ENCODE measurements at places on chromosomes 12 and 14.

DNA sequence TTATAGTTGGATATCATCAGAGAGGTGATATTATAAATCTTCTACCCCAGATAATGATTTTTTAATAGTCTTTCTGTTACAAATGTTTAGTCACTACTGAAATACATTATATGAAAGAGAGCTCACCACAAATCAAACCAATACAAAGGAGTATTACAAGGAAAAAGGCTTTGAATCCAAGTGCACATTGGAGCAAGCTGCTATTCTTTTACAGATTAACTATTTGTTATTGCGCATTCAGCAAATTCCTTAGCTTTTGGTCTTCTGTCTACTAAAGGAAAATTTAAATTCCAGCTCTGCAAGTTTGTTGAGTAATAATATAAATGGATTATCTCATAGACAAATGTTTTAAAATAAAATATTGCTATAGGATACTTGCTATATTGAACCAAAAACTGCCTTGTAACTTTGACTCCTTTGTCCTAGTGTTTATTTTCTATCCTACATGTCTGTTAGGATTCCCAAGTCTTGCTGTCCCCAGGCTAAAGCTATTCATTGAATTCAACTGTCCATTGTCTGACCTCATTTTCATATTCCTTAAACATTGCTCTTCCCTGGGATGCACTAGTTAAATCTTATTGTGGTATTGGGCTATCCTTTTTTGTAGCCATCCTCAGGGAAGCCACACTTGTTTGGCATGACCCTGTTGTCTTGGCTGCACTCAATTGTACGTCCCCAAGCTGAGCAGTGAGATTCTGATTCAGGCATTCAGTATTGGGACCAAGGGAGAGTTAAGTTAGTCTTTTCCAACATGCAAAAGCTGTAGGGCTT, 41.5 kb downstream of the PDE3A start:
- no peaks in the 10 kb centered on the region for H3K4me1 ChIP-seq
- no peaks in the 10 kb centered on the region for H3K36me3 ChIP-seq
- H3K27me3 ChIP-seq: no peaks in the 10 kb centered on the region
- DNase-seq: no peak
- H3K4me3 ChIP-seq: no peak overlapping the region
- H3K27ac ChIP-seq: no peak overlapping the region

- H3K27ac ChIP-seq: no peak overlapping the region
- H3K4me1 ChIP-seq: peaks cover 7% of the 10 kb centered on the region
- H3K4me3 ChIP-seq: no peak overlapping the region
- H3K27me3 ChIP-seq: no peaks in the 10 kb centered on the region
These were observed 32.6 kb downstream of the PELI2 start for GRCh38 chr14:56150645-56151345.

DNA sequence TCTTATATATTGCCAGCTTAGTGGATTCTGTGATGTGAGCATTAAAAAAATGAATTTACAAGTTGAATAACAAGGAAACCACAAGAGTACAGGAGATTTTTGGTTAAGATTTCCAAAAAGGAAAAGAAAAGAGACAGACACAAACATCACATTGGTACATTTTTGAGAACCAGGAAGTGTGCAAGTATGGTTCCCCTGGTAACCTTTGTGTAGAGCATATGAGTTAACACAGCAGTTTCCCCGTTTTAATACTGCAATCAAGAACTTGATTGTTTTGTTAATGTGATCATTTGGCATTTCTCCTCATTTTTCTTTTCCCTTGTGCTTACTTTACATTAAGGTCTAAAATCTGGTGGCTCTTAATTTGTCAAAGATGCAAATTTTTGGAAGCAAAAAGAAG, 490.4 kb upstream of the ATP2B1 start:
- H3K27ac ChIP-seq: no peak overlapping the region
- no peaks in the 10 kb centered on the region for H3K36me3 ChIP-seq
- no peaks in the 10 kb centered on the region for H3K4me1 ChIP-seq
- DNase-seq: no peak
- H3K27me3 ChIP-seq: no peaks in the 10 kb centered on the region

DNA sequence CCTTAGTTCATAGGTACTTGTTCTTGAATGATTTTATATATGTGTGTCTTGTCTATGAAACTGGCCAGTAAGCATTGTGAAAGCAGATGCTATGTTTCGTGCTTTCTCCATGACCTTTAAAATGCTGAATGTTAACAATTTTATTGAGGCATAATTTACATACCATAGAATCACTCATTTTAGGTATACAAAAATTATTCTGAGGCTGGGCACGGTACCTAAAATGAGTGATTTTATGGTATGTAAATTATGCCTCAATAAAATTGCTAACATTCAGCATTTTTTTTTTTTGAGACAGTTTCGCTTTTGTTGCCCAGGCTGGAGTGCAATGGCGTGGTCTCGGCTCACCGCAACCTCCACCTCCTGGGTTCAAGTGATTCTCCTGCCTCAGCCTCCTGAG, 6.8 kb downstream of the ESYT1 start:
- H3K4me1 ChIP-seq: peaks cover 6% of the 10 kb centered on the region
- H3K27ac ChIP-seq: no peak overlapping the region
- H3K4me3 ChIP-seq: no peak overlapping the region
- H3K27me3 ChIP-seq: no peaks in the 10 kb centered on the region
- H3K36me3 ChIP-seq: peaks cover 42% of the 10 kb centered on the region
- DNase-seq: no peak

DNA sequence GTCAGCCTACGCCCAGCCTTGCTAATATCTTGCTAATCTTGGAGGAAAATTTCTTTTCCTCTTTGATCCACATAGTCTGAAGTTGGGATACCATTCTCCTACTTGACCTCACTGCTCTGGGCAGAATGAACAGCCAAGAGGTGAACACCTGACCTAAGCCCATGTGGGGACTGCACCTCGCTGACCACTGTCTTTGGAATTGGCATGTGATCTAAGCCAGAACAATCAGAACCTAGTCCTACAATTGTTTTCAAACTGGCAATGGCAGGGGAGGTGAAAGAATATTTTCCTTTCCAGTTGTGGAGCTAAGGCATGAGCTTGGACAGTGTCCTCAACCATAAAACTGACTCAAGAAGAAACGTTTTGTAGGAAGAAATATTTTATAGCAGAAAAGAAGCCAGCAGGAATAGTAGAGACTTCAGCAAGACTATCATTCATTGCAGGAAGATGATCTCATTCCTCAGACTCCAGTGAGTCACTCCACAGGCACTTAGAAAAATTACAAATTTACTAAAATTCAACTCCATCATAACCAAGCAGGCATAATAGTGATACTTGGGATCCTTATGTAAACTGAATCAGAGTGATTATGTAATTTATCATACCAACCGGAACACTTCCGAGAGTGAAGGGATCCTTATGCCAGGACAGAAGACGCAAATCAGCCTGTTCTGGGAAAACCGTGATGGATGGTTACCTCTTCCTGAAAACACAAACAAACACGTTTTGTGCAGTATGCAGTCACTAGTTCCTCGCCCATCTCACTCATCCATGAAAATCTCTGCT, 14.7 kb downstream of the PTPRO start:
- no peak overlapping the region for H3K27ac ChIP-seq
- H3K4me3 ChIP-seq: no peak overlapping the region

GRCh38 chr12:115072712-115073111, 388.7 kb upstream of the TBX3 start:
- no peak overlapping the region for H3K4me3 ChIP-seq
- no peaks in the 10 kb centered on the region for H3K36me3 ChIP-seq
- H3K27ac ChIP-seq: no peak overlapping the region
- H3K27me3 ChIP-seq: no peaks in the 10 kb centered on the region

GRCh38 chr12:112792301-112792700, 753 bp downstream of the RPH3A start:
- no peak overlapping the region for H3K4me3 ChIP-seq
- DNase-seq: no peak
- H3K4me1 ChIP-seq: no peaks in the 10 kb centered on the region
- H3K27ac ChIP-seq: no peak overlapping the region
- no peaks in the 10 kb centered on the region for H3K36me3 ChIP-seq

DNA sequence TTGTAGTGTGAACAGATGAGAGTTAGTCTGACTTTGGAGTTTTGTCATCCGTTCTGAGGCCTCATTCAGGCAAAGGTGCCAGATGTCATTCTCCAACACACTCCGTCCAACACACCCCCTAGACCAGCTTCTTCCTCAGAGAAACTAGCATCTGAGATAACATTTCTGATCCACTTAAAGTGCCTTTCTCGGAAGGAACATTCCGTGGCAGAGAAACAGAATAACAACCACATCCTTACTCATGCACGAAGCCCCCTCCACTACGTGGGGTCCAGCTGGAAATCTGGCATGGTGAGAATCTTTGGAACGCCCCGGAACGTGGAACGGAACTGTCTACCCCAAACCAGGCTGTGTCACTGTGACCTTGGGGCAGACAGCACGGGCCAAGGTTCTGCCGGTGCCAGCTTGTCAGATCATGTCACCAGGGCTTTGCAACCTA, 17.0 kb upstream of the BCL7A start:
- H3K4me3 ChIP-seq: no peak overlapping the region
- no peaks in the 10 kb centered on the region for H3K36me3 ChIP-seq
- H3K4me1 ChIP-seq: no peaks in the 10 kb centered on the region
- no peak overlapping the region for H3K27ac ChIP-seq

- no peaks in the 10 kb centered on the region for H3K27me3 ChIP-seq
- H3K27ac ChIP-seq: no peak overlapping the region
- H3K4me1 ChIP-seq: no peaks in the 10 kb centered on the region
- DNase-seq: no peak
- no peak overlapping the region for H3K4me3 ChIP-seq
These were observed 475.4 kb downstream of the NPAS3 start for GRCh38 chr14:33414041-33414440.

DNA sequence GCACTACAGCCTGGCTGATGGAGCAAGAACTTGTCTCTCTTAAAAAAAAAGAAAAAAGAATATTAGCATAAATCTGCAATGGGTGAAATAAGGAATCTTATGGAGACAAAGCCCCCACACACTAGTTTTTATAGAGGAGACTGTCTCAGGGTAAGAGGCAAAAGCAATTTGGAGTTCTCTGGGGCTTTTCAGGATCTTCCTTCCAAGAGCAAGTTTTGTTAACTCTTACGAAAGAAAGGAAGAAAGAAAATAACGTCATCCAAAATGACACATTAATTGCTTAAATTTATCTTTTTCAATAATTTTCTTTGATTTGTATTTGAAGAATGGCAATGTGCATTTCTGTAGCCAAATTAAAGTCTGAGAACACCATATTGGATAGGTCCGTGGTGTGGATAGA, 3.8 kb downstream of the PDE6H start:
- no peak for DNase-seq
- H3K36me3 ChIP-seq: no peaks in the 10 kb centered on the region
- H3K4me3 ChIP-seq: no peak overlapping the region
- no peak overlapping the region for H3K27ac ChIP-seq
- H3K27me3 ChIP-seq: no peaks in the 10 kb centered on the region

GRCh38 chr14:70780396-70781075, 28.8 kb downstream of the MAP3K9 start:
- peak; percentile 78 for DNase-seq
- peak overlapping the region; percentile 17 for H3K27ac ChIP-seq
- peaks cover 18% of the 10 kb centered on the region for H3K4me1 ChIP-seq
- no peak overlapping the region for H3K4me3 ChIP-seq
- no peaks in the 10 kb centered on the region for H3K36me3 ChIP-seq
- H3K27me3 ChIP-seq: no peaks in the 10 kb centered on the region

GRCh38 chr12:78470354-78471195, 394.0 kb upstream of the SYT1 start:
- no peak overlapping the region for H3K27ac ChIP-seq
- H3K4me1 ChIP-seq: no peaks in the 10 kb centered on the region
- H3K27me3 ChIP-seq: no peaks in the 10 kb centered on the region
- DNase-seq: peak; percentile 40
- H3K36me3 ChIP-seq: no peaks in the 10 kb centered on the region

DNA sequence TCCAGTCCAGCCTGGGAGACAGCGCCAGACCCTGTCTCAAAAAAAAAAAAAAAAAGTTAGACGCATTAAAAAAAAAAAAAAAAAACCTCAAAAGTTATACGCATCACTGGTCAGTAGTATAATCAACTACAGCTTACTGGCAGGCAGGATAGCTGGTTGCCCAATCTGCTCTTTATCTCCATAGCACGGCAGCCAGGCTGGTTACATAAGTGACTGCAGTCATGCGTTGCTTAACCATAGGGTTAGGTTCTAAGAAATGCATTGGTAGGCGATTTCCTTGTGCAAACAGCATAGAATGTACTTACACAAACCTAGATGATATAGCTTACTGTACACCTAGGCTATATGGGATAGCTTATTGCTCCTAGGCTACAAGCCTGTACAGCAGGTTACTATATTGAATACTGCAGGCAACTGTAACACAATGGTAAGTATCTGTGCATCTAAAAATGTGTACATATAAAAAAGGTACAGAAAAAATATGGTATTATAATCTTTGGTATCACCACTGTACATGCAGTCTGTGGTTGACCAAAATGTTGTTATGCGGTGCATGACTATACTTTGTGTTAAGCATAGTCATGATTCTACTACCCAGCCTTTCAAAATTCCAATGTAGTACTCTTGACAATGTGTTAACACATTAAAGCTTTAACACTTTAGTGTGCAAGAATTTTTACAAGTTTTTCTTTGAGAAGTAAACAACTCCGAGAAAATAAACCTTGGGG, 8.1 kb downstream of the L2HGDH start:
- no peaks in the 10 kb centered on the region for H3K27me3 ChIP-seq
- DNase-seq: peak; percentile 72
- peaks cover 5% of the 10 kb centered on the region for H3K4me1 ChIP-seq

GRCh38 chr12:131380220-131380964, 330.5 kb upstream of the SFSWAP start:
- no peaks in the 10 kb centered on the region for H3K4me1 ChIP-seq
- DNase-seq: no peak
- no peaks in the 10 kb centered on the region for H3K36me3 ChIP-seq
- no peaks in the 10 kb centered on the region for H3K27me3 ChIP-seq

- H3K36me3 ChIP-seq: no peaks in the 10 kb centered on the region
- peaks cover 41% of the 10 kb centered on the region for H3K4me1 ChIP-seq
- H3K27ac ChIP-seq: peak overlapping the region; percentile 11
- no peaks in the 10 kb centered on the region for H3K27me3 ChIP-seq
- no peak for DNase-seq
These were observed 117.8 kb upstream of the HIF1A start for GRCh38 chr14:61577506-61577931.

DNA sequence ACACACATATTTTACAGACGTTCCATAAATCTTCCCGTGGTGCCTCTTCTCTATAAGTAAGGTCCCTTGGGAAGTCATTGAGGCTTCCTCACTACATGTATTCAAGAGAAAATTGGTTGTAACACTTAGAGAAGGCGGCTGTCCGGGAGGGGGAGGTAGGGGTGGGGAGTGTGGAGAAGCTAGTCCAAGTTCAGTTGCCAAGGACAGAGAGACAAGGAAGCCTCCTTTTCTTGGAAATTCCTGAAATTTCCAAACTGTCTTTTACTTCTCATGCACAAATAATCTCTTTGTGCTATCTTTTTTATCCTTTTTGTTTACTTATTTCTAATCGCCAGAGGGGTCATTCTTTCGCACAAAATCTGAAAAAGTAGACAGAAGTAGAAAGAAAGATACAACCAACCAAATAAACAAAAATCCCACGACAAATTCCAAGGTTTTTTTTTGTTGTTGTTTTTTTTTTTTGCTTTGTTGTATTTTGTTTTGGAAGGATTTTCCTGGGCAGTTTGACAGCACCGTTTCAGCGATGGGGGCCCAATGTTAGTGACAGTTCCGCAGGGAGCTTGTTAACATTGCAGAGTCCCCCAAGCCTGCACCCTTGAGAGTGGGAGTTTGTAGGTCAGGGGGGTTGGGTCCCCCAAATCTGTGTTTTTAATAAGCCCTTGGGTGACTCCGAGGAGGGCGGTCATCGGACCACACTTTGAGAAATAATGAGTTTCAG, 45.2 kb downstream of the MAP1LC3B2 start:
- H3K36me3 ChIP-seq: no peaks in the 10 kb centered on the region
- H3K4me3 ChIP-seq: no peak overlapping the region
- peaks cover 16% of the 10 kb centered on the region for H3K4me1 ChIP-seq
- no peak overlapping the region for H3K27ac ChIP-seq

GRCh38 chr12:83052890-83053541, 366.3 kb downstream of the TMTC2 start:
- no peak overlapping the region for H3K4me3 ChIP-seq
- no peaks in the 10 kb centered on the region for H3K27me3 ChIP-seq
- no peaks in the 10 kb centered on the region for H3K36me3 ChIP-seq
- H3K4me1 ChIP-seq: no peaks in the 10 kb centered on the region
- no peak overlapping the region for H3K27ac ChIP-seq

Measured in thyroid gland (tissue), 4 donors.